Fibroblast of mammary gland (primary cell): ENCODE measurements at places on chromosomes 6 and 20.

GRCh38 chr20:41261260-41261659 lies 56.3 kb downstream of the ZHX3 start:
- DNase-seq: no peak

DNA sequence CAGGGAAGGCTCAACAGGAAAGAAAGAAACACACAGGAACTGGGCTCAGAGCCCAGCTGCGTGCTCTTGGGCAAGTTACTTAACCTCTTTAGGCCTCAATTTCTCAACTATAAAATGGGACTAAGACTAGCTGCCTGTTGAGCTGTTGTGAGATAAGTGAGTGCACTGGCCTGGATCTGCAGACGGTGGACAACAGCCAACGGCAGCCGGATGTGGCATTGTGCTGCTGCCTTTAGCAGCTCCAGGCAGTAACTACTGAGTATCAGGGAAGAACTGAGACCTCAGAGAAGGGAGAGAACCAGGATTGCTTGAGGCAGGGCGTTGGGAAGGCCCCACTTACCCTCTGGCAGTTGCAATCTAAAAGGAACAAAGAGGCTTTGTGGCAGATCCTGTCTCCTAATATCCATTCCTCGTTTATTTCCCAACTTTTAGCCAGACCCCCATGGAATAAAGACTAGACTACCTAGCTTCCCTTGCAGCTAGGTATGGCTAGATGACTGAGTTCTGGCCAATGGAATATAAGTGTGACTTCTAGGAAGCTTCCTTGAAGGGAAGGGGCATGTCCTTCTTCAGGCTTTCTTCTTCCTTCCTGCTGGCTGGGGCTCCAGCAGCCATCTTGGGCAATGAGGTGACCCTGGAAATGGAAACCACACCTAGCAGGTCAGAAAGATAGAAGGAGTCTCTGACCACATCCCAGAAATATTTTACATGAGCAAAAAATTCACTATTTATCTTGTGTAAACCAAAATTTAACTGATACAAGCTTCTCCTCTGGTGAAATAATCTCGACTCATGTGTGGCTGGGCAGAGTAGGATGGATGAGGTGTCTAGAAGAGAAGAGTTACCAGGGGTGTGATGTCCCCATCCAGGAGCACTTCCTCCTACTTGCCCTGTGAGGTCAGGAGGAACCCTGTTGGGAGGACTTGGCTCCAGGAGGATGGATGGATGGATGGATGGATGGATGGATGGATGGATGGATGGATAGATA lies 67.6 kb downstream of the MRPL14 start:
- peak; percentile 90 for DNase-seq

DNA sequence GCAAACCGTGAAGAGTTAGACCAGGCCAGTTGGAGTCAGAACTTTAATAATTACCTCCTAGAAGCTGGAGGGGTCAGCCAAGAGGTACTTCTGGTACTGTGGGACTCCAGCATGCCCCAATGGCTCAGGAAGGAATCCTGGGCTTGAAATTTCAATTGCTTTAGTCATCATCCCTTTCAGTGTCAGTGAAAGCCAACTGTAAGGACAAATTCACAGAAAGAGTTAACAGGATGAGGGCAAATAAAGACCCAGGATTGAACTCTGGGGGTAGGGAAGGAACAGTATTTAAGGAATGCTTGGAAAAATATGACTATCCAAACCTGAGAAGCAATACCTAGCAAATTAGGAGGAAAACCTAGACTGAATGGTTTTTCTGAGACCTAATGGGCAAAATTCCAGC lies 735.1 kb upstream of the MARCKS start:
- DNase-seq: peak; percentile 82

- peak; percentile 91 for DNase-seq
Observed at GRCh38 chr6:151765444-151765886, 42.0 kb upstream of the ESR1 start.

DNA sequence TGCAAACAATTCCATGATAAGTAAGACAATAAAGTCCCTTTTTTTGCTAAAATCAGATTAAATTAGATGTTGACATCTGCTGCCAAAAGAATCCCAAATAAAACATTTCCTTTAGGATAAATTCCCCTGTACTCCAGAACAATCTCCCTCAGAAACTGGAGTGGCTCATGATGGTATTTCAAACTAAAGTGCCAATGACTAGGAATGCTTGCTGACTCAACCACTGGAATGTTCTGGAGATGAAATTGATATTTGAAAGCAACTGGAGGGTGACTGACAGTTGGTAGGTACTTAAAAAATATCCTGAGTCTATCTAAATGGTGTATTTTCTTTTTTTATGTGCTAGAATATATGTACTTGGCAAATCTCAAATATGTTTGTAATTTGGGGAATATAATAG lies 350.1 kb upstream of the TSHZ2 start:
- no peak for DNase-seq

GRCh38 chr6:1636272-1636825 lies 26.6 kb downstream of the FOXC1 start:
- DNase-seq: no peak
